ENCODE measurements at places on chromosomes 5 and 9.

- DNase-seq = no peak
Measured at GRCh38 chr5:179906795-179907555, 722 bp downstream of the TBC1D9B start.

GRCh38 chr5:74647096-74647495 lies 6.6 kb upstream of the ENC1 start:
- DNase-seq = no peak

DNA sequence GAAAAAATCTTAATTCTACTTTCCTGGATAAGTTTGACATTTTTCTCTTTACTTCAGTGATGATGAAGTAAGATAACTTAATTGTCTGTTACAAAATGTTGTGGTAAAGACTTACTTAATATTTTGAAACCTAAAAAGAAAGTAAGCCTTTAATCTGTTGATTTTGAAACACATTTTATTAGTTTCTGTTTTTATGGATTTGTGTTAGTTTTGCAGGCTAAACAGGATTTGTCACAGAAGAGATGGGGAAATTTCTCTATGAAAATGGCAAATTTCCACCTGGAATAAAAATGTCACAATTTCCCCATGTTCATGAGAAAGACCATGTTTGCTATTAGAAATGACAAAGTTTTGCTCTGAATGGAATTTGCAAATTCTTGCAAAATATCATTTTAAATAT lies 237.1 kb downstream of the RFX3 start:
- no peak for DNase-seq

- DNase-seq = no peak
Measured at GRCh38 chr5:125455041-125455440, 708.6 kb upstream of the ZNF608 start.

DNA sequence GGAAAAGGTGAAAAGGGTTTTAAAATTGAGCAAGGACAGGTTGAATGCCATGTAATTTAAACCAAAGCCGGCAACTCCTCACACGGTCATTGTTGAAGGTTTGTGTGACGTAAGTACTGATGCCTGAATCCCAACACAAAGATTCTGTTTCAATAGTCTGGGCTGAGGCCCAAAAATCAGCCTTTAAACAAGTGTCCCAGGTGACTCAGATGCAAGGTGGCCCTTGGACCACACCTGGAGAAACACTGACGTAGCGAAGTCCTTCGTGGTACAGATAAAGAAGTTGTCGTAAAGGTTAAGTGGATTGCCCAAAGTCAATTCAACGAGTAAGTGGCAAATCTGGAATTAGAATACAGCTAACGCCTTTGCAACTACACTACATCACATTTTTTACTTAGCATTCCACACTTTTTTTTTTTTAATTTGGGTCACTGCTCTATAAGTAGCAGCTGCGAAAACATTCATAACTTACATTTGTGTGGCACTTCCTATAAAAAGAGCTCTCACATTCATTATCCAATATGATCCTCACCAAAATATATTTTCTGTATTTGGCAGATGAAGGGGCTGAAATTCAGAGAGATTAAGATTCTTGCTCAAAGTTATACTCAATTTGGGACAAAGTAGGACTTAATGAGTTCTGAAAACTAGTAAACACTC lies 111.3 kb downstream of the LPAR1 start:
- no peak for DNase-seq

GRCh38 chr5:115433918-115434317 lies 110.7 kb downstream of the FEM1C start:
- DNase-seq = no peak

GRCh38 chr9:75570538-75570937 lies 319.9 kb upstream of the PCSK5 start:
- DNase-seq = no peak

- no peak for DNase-seq
Measured at GRCh38 chr5:75536147-75536546, 24.5 kb downstream of the POLK start.

DNA sequence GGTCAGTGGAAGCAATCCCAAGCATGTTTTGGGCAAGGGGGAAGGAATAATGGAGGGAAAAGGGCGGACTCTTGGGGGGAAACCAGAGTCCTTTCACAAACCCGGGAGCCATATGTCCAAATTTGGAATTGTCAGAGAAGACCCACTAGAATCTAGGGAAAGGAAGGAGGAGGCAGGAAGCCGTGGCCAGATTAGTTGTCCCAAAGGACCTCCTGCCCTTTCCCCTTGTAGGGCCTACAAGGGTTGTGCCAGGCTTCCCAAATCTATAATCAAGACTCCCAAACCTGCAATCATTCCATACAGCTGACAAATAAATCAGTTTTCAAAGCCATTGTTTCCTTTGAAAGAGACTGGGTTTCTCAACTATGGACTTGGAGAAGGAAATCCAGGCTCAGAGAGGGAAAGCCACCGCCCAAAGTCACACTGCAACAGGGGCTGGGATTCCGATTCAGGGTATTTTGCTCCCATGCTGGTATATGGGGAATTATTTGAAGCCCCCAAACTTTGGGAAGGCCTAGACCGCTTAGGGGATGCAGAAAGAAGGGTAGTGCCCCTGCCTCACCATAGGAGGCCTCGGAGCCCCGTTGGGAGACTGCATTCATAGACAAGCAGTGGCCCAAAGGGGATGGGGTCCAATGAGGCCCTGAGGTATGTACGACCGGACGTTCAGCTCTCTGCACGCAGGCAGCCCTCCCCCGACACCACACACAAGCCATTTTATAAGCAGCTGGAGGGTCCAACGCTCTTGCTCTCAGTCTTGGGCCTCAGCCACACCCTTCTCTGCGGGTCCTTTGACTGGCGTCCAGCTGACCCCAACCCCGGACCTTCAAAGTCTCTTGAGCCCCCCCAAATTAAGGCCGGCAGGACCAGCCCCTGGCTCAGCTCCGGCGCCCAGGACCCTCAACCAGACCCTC lies 815 bp downstream of the ANXA6 start:
- DNase-seq = no peak

DNA sequence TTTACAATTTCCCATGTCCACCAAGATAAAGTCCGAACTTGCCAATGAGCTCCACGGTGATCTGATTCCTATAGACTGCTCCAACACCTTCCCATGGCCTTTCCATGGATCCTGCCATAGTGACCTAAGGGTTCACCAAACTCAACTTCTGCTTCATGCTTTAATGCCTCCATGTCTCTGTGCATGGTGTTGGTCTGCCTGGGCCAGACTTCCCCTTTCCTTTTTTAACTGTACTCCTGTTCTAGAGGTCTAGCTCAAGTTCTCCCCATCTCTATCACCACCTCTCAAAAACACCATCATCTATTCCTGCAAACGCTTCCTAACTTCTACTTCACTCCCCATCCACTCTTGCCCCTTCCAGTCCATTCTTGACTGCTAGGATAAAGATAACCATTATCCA lies 14.8 kb upstream of the SMARCA2 start:
- no peak for DNase-seq

DNA sequence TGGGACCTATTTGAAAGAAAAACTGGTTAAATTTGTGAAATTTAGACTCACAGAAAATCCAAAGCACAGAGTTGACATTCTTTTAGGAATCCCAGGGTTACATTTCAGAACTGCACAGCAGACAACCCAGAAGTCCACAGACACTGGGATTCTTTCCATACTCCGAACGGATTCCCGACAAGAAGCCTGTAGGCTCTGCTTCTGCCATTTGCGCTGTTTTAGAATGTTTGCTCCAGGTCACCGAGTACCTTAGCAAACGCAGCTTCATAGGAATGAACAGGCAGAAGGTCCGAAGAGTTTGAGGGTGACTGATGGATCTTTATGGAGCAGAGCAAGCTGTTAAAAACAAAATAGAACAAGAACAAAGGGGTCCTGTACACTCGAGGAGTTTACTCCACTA lies 84.5 kb upstream of the NFIB start:
- no peak for DNase-seq

GRCh38 chr5:164435576-164435975 lies 930.2 kb downstream of the MAT2B start:
- no peak for DNase-seq

DNA sequence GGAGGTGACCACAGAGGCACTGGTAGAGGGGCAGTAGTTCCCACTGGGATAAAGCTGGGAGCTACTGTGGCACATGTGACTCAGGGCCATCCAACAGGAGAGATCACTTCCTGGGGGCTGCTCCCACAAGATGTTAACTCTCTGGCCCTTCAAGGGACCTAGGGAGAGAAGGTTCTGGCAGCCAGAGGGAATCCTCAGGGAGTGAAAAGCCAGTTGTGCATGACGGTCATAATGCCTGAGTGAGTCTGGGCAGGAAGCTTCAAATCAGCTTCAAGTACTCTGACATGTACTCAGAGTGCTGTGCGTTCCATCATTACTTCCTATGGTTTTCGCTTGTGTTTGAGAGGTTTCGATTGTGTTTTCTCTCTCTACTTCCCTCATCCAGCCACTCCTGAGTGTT lies 388.5 kb downstream of the GABRG2 start:
- no peak for DNase-seq
